ENCODE measurements at places on chromosomes 12 and 14.

DNA sequence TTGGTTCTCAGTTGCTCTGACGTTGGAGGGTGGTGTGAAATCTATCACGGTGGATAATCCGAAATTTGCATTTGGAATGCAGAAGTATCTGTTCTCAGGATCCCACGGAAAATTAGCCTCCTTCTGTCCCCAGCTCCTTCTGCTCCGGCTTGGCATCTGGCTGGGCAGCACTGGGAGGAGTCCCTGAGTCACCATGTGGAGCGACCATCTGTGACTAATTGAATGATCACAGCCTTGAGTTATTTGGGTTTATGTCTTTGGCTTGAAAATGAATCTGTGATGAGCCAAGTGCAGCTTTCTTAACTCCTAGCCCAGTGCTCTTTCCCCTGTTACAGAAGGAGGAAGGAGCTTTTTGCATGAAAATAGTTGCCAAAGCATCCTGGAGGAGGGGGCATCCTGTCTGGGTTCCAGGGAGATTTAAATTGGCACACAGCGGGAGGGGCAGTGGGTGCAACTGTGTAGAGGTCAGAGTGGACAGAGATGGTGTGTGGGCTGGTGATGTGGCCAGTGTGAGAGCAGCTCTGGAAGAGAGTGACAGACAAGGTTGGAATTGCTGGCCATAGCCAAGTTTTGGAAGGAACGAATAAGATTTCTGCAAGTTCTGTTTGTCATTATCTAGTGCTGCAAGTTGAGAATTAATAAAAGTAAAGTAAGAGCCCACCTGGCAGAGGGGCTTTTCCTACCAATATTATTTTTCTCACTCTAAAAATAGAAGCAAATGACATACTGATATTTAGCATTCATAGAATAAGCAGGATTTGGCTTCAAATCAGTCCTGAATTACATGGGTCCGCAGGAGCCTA is 74.4 kb downstream of the SLC24A4 start:
- DNase-seq = peak; percentile 83

DNA sequence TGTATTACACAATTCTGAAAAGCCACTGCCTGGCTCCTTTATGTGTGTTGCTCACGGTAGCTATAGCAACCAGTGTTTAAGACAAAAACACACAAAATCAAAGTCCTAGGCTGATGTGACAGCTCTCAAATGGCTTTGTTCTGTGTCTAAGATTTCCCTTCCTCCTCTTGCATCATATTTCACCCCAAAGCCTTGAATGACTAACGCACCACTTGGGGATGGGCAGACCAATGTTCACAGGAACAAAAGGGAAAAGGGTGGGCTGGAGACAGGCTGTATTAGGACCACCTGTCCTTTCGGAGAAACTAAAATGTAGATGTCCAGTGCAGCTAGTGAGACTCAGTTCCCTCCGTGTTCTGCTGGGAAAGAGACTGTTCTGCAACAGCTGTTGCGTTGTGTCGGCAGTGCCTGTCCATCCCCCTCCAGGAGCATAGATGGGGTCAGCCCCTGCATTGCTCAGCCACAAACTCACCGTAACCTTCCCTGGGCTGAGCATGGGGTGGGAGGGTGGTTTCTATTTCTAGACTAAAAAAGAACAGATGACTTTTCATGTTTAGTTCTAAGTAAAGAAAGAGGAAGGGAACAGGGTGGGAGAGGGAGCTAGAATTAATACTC is 26.8 kb upstream of the DAAM1 start:
- DNase-seq = no peak

- no peak for DNase-seq
Measured at GRCh38 chr12:45426294-45426693, 210.4 kb downstream of the ANO6 start.

DNA sequence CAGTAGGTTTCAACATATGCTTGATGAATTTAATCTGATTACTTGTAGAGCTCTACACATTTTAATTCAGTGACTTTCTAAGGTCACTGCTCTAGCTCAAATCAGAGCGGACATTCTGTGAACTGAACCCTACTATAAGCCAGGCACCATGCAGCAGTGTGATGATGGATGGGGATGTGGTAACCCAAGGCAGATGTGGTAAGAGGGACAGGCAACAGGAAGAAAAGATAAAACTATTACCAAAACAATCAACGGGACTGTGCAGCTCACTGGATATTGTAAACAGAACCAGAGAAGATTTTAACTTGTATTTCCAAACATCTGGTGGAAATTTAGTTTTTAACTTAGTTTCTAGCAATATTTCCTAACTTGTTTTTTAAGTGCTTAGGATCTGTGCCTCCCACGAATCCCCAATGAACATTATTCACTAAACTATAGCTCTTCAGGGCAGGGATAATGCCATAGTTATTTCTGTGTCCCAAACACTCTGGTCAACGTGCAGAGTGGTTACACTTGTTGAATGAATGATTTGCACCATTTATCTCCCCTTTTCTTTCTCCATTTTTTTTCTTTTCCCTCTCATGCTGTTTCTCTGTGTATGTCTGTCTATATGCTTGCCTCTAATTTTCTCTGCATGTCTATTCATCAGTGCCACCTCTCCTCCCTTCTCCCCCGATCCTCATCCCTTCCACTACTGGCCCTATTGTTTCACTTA is 3.0 kb downstream of the ERO1A start:
- no peak for DNase-seq

- DNase-seq = no peak
Measured at GRCh38 chr12:71731439-71732356, 23.0 kb upstream of the RAB21 start.

DNA sequence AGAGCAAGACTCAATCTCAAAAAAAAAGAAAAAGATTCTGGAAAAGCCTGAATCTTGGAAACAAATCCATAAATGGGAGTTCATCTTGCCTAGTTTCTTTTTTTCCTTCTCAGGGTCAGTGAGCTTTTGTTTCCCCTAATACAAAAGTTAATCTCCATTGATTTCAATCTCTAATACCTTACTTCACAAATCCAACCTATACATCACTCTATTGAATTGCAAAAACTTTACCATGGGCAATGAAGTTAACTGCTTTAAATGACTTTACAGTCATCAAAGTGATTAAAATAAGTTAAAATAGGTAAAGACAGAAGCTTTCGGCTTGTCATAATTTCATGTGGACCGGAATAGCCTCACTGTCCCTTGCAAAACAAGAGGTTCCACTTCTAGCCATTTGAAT is 1012.7 kb upstream of the SEL1L start:
- no peak for DNase-seq

DNA sequence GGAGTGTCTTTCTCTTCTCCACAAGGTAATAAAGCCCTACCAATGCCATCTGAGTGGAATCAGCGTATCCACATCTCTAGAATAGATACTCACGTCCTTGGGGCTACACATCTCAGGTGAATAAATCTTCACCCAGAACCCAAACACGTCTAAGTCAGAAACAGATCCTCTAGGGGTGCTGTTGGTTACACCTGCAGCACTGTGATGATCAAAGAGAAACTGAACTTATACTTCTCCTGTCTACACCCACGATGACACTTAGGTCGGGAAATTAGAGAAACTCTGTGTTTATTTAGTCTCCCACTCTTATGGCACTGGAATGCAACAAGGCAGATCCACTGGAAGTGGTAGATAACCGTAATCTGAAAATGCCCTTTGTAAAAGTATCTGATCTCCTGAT is 46.2 kb downstream of the WIF1 start:
- DNase-seq = no peak

DNA sequence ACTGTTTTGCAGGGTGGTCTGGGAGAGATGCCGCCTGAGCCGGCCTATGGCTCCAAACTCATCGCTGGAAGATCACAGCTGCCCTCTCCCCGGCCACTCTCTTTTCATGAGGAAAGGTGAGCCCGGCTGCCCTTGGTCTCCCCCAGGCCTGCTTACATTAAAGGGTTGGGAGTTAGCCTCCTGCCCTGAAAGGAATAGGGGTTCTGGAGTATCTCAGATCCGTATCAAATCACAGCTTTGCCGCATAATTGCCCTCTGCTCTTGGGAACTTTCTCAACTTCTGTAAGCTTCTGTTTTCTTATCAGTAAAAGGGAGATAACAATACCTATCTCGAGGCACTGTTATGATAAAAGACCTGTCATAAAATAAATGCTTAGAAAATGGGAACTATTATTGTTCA is 17.6 kb downstream of the PHLDA1 start:
- no peak for DNase-seq

- DNase-seq = no peak
Measured at GRCh38 chr12:47318963-47319362, 239.2 kb upstream of the AMIGO2 start.

DNA sequence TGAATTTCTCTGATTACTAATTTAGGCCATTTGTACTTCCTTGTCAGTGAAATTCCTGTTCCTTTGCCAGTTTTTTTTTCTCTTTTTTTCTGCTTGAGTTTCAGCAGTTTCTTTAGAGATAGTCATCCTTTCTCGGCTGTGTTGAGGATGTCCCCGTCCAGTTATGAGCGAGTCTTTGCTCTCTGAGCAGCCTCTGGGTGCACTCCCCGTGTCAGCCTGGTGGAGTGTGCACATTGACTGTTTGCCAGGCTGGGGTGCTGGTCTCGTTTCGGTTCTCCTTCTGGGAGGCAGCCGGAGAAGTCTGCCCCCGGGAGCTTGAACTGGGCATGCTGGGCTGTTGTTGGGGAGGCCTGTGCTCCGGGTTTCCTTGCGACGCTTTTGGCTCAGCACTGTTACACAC is 3.0 kb downstream of the PACS2 start:
- no peak for DNase-seq

DNA sequence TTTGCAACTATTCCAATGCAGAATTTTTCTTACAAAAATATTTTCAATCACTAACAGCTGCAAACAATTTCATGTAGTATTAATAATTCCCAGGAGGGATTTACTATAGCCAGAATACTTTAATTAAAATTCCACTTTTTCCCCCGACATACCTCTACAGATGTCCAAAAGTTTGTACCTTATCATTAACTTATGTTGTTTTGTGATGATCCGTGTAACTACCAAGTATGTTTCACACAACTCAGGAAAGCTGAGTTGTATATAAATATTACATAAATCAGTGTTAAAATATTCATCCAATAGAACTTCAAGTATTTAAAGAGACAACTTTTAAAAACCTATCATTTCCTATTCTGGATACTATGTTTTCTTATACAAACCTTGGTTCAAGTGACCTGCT is 2.4 kb downstream of the EPS8 start:
- DNase-seq = no peak

- DNase-seq = no peak
Measured at GRCh38 chr14:99595034-99595433, 9.0 kb downstream of the CCDC85C start.

DNA sequence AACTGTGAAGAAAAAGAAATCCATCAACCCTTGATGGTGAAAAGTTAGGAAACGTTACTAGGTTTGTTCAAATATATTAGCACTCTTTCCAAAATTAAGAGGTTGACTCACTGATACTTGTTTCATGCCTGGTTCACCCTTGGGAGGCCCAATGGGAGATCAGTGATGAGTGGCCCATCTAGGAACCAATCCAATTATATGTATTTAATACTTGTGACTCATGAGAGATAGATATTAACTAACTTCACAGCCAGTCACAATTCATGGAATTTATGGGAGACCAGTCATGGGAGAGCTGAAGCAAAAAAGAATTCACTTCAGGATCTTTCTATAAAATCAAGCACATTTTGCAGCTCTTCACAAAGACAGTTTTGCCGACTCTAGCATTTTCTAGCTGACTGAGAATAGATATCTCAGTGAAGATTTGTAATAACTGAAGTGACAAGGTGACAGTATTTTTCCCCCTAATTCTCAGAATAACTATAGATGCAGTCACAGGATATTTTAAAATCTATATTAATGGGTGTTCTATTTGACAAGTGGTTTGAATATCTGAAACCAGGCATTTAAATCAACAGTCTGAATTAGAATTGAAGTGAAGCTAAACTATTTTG is 230.2 kb downstream of the EPS8 start:
- no peak for DNase-seq
